Spinal cord (tissue), 10 donors: ENCODE measurements at places on chromosomes 4 and X. TPM values are rescaled to one million over a fixed set of nuclear protein-coding genes. Genes with fewer than 3 reads are reported as not detected.

SLC16A2 gene
- 35.3 TPM for total RNA-seq

- H3K27ac ChIP-seq = no peak overlapping the region
- H3K4me1 ChIP-seq = no peaks in the 10 kb centered on the region
- H3K36me3 ChIP-seq = no peaks in the 10 kb centered on the region
- DNase-seq = no peak
- H3K4me3 ChIP-seq = no peak overlapping the region
- no peaks in the 10 kb centered on the region for H3K27me3 ChIP-seq
Observed at GRCh38 chrX:148412006-148412405, 88.4 kb upstream of the AFF2 start.

PHEX gene
- 1.2 TPM for total RNA-seq

DNA sequence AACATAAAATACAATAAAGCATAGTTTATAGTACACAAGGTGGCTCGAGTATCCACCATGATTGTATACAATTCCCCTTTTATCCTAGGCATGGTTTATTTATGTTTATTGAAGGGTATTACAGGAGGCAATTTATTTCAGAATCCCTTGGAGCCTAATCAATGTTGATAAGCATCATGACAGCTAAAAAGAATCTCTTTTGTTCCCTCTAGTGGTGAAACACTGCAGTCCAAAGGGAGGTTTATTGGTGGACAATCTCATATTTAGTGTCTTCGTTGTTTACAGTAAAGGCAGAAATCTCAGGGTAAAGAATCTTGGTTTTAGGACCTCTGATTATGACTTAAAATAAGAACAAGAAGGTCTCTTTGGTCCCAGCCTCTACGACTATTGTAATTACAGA, 1712.5 kb downstream of the C4orf33 start:
- no peak overlapping the region for H3K27ac ChIP-seq
- H3K4me1 ChIP-seq = no peaks in the 10 kb centered on the region
- H3K27me3 ChIP-seq = no peaks in the 10 kb centered on the region

- no peaks in the 10 kb centered on the region for H3K27me3 ChIP-seq
- no peak overlapping the region for H3K4me3 ChIP-seq
- H3K4me1 ChIP-seq = no peaks in the 10 kb centered on the region
- DNase-seq = no peak
Observed at GRCh38 chrX:105564501-105564900, 257.8 kb upstream of the NRK start.
